CD4-positive, CD25-positive, alpha-beta regulatory T cell (primary cell): ENCODE measurements at places on chromosomes 2 and 18.
A peak's percentile ranks its signal among the peaks of the same experiment; 100 is the strongest.

DNA sequence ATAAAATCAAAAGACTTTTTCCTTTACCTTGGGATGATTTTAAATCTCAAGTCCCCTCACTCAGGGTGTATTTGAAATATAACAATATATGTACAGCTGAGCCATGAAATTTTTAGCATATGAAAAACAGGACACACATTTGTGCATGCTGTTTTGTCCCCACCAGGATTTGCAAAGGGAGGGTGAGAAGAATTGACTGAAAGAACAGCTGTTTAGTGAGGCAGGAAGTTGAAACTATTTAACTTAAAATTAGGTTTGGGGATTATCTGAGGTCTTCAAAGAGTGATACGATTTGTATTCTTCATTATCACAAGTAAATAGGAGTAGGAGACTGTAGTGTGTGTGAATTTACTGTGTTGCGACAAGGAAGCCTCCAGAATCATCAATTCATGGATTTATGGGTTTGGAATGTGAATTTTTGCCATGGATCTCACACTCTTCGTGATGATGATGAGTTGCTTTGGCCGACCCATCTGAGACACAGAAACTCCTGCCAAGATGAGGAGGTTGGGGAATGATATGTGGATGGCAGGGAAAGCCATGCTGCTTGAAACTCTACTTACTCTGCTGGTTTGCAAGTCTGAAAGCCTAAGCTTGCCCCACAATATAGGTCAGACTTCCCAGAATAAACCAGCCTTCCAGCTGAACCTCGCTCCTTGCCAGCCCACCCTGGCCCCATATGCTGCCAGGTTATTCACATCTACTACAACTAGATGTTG is 31.0 kb upstream of the SPATS2L start:
- no peak for DNase-seq

DNA sequence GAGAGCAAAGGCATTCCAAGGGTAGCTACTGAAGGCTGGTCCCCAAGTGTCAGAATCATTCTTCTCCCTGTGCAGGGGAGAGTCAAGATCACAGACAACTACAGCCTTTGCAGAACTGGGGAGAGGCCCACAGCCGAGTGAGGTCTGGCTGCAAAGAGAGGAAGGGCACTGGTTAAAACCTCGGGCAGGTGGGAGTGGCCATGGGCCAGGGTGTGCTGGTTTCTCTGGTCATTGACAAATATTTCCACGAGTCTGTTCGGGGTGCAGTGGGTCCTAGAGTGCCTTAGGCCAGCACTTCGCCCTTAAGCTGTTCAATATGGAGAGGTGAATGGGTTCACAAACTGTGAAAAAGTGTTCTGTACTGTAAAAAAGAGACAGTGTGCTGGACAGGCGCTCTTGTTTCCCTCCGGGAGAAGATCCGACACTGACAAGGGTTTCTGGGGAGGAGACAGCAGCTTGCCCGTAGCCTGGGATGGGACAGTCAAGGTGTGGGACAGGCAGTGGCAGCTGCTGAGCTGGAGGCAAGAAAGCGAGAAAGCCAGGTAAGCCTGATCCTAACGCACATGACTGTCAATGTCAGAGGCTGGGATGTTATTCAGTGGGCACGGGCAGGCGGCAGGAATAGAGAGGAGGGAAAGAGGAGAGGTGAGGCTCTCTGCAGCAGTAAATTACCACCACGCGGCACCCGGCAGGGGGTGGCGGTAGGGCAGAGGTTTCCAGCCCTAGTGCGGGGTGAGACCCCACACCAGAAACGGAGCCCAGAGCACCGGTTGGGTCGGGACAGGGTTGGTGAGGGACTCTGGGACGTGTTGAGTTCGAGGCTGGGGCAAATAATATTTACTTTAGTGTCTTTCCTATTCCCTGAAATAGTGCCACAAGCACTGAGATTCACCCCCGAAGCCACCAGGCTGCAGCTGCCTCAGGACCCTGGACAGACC is 2.0 kb downstream of the NPPC start:
- DNase-seq, result no peak

GRCh38 chr2:2579814-2580213 is 248.7 kb upstream of the MYT1L start:
- DNase-seq, result no peak

DNA sequence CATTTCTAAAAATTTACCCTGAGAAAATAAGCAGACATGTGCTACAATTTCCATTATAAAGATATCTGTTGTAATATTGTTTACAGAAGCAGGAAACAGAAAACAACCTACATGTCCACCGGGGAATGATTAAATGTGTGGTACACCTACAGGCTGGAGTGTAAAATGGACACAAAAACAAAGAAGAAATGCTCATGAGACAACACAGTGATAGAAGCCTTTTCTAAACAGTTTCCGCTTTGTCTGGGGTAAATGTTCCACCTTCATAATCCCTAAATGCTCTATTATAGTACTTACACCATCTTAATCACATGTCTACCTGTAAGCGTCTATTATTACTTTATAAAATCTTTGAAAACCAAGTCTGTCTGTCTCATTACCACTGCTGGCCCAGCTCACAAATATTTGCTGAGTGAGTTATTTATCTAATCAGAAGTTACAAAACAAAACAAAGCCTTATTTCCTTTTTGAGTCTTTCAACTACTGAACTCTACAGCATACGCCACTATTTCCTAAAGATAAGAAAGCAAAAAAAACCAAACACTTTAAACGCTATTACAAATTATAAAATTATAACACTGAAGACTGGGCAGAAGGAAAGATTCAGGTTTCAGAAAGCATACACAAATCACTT is 95.3 kb downstream of the PIGN start:
- DNase-seq, result no peak

DNA sequence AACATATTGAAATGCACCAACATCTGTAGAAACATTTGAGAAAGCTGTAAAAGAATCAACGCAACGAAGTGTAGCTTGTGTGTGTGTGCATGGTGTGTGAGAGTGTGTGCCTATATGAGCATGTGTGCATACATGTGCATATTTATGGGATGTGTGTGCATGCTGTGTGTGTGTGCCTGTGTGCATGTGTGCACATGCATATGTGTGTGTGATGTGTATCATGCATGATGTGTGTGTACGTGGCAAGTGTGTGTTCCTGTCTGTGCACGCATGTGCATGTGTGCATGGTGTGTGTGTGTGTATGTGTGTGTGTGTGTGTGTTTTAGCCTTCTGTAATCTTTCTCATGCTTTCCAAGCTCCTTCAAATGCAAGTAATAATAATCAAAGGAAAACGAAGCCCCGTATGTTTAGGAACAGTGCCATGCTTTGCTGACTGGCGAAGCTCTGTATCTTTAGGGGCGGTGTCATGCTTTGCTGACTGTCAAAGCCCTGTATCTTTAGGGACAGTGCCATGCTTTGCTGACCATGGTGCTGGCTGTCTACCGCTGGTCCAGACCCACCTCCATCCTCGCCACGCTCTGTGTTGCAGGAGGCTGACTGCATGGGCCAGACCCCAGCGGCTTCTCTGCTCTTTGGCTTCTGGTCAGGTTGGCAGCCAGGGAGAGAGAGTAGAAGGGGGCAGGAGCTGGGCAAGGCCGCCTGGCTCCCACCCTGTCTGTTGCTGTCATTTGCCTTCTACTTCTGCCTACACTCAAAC is 129.2 kb downstream of the ASB1 start:
- no peak for DNase-seq

DNA sequence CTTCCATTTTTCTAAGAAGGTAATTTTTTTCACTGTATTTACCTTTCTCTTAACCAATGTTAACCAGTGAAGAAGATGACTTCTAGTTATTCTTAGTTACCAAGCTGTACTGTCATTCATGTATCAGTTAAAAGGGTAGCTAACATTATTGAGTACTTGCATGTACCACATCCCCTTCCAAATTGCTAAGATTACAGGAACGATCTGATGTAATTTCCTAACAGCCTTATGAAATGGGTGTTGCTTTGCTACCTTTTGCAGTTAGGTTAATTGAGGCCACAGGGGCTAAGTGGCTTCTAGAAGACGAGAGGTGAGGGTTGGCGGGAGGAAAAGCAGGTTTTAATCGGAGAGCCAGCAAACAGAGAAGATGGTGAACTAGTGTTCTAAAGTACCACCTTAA is 1.8 kb upstream of the SULT6B1 start:
- no peak for DNase-seq

- no peak for DNase-seq
Measured at GRCh38 chr2:143148757-143149156, 19.5 kb downstream of the ARHGAP15 start.

DNA sequence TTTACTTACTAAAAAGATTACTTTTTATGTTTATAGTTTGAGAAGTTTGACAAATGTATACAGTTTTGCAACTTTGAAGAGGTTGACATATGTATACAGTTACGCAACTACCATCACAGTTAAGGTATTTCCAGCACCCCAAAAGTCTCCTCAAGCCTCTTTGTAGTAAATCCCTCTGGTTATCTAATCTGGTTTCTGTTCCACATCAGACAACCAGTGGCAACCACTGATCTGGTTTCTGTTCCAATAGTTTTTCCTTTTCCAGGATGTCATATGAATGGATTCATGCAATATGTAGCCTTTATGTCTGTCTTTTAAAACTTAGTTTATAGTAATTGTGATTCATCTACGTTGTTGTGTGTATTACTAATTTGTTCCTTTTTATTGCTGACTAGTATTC is 23.5 kb downstream of the IFIH1 start:
- no peak for DNase-seq

DNA sequence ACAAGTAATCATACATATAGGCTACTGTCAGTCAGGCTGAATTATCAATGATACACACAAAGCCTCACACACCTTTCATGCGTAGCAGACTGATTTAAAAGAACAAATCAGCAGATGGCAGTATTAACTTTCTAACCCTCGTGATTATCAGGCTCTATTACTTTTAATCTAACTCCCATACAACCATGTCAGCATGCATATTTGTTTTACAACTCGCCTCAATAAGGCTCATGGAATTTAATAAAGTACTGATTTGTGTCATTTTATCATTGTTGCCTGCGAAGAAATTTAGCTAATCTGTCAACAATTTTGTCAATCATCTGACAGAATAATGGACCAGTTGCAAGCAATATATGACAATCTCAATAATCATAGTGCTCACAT is 82.8 kb downstream of the SLC25A12 start:
- peak; percentile 45 for DNase-seq

DNA sequence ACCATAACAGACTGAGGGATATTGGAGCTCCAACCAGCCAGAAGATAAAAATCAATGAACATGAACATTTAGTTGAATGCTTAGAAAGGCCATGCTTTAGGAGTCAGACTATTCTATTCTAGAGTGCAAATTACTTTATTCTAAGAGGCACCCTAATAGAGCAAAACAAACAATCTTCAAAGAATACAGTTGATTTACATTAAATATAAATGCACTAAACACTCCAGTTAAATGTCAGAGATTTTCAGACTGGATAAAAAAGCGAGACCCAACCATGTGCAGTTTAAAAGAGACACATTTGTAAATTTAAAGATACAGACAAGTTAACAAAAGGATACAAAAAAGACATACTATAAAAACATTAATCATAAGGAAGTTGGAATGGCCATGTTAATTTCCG is 214.0 kb upstream of the SMAD7 start:
- no peak for DNase-seq

GRCh38 chr2:16685340-16685715 is 19.7 kb upstream of the CYRIA start:
- no peak for DNase-seq

- no peak for DNase-seq
Measured at GRCh38 chr2:59282374-59283057, 1041.4 kb upstream of the FANCL start.

DNA sequence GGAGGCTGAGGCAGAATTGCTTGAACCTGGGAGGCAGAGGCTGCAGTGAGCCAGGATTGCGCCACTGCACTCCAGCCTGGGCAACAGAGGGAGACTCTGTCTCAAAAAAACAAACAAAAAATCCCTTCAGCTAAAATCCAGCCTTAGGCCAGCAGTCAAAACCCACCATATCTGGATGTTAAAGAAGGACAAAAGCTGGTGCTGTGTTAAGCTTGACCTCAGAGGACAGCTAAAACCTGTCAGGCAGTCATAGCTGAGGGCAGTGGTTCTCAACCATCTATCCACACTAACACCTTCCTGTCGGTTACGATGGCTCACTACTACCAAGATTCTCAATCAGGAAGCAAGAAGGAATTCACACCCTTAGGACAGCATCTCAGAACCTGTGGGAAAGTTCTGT is 9.6 kb downstream of the PTRHD1 start:
- no peak for DNase-seq
